ENCODE measurements at places on chromosomes 11 and 22.

- no peak for DNase-seq
These were observed 35.7 kb downstream of the SFI1 start for GRCh38 chr22:31532060-31532459.

DNA sequence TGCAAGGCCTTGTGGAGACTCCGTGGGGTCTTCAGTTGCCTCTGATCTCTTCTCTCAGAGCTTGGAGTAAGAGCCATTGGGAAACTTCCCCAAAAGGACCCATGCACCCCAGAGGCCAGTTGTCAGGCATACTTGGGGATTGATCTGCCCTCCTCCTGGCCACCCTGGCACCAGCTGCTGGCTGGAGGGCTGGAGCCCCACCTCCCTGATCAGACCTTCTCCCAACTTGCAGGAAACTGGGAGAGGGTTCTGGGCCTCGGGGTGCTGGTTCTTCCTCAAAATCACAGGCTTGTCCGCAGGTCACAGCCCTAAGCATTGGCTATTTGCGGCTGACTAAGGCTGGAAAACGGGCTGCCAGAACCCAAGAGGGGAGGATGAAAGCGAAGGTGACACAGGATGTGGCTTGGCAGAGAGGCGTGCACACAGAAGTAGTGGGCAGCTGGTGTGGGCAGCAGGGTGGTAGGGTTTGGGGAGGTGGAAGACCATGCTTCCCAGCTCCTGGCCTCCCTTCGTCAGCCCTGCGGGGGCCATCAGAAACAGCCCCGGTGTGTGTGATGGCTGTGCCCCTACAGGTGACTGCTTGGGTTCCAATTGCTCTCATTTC lies 1.3 kb upstream of the DGKZ start:
- DNase-seq, result no peak

DNA sequence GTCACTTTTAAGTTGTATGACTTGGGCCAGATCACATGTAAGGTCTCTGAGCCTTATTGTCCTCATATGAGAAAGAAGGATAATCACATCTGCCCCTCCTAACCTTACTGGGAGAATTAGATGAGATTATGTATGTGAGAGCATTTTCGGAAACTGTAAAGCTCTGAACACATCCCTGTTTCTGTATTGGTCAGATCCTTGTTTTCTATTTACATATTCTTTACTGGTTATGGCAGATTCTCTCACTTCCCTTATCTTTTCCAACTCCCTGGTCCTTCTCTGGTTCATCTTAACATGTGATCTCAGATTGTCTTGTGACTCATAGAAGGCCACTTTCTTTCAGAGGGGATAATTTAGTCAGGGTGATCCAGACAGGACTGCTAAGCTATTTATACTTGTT lies 41.8 kb downstream of the CCDC81 start:
- peak; percentile 20 for DNase-seq

DNA sequence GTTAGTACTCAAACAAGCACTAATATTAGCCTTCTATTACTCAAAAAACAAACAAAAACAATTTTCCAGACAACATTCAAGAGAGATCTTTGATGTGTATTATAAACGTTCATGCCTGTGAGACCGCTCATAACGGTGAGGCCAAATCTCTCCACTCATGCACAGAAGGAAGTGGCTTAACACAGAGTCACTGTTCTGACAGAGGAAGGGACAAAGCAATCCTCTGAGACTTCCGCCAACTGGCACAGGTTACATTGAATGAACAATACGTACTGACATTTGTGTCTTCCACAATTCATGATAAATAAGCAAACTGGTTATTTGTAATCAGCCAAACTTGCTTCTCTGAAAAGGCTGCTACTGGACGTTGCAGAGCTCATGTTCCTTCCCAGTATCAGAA lies 30.5 kb downstream of the CHKA start:
- DNase-seq, result peak; percentile 41

DNA sequence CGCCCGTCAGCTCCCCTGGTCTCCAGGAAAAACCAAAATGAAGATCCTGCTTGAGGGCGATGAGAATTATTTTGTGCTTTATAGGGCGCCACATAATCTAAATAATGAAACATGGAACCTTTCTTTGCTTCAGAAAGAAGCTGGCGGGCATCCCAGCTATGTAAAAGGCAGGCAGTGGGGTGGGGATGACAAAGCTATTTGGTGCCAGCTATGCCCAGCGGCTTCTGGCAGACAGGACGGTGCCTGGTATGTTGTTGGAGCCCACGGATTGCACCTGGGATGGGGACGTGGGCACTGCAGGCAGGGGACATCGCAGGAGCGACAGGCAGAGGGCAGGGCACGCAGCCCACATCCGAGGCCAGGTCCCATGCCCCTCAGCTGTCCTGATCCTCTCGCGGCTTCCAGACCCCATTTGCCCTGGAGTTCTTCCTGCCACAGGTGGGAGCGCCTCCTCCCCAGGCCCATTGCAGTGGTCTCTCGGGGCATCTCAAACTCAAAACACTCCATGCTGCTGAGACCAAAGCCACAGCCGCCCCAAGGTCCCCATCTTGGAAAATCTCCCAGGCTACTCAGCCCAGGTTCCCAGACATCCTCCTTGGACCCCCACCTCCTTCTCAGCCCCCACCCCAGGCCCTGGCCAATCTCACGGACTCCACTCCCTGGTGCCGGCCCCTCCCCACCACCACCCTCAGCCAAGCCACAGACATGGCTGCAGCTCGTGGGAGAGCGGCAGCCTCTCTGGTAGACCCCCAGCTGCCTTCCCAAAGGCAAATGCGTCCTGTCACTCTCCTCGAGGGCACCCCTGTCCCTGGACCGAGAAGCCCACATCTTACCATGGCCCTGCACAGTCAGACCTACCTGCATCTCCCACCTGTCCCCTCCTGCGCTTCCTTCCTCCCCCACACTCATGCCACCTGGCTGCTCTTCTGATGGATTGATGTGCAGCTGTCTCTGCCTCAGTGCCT lies 45.7 kb downstream of the SHISAL1 start:
- no peak for DNase-seq

GRCh38 chr11:14390669-14391068 lies 31.7 kb upstream of the RRAS2 start:
- DNase-seq, result no peak

- no peak for DNase-seq
These were observed 333.9 kb downstream of the CTTN start for GRCh38 chr11:70732023-70732880.

DNA sequence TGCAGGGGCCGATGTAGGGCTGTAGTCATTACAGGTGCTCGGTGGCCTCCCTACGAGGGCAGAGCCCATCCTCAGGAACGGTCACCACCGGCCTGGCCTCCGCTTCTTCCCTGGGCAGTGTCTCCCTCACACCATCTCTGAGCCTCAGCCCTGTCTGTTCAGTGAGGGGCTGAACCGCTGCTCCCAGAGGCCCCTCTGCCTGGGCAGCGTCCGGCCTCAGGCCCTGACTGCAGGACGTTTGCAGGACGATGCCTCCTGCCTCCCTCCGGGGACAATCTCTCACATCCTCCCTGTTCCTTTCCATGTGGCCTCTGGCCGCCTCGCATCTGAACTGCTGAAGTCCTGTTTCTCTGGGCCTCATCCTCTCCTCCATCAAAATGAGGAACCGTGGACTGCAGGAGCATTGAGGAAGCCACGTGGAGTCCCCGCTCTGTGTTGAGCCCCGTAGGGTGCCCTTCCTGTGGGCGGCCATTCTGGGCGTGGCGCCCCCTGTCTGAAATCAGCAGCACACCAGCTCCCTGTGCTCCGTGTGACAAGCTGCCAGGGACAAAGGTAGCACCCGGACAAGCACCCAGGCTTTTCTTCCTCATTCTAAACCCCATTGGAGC lies 933.5 kb downstream of the BRD1 start:
- no peak for DNase-seq

GRCh38 chr22:46063846-46064227 lies 86.5 kb upstream of the PPARA start:
- DNase-seq, result no peak

DNA sequence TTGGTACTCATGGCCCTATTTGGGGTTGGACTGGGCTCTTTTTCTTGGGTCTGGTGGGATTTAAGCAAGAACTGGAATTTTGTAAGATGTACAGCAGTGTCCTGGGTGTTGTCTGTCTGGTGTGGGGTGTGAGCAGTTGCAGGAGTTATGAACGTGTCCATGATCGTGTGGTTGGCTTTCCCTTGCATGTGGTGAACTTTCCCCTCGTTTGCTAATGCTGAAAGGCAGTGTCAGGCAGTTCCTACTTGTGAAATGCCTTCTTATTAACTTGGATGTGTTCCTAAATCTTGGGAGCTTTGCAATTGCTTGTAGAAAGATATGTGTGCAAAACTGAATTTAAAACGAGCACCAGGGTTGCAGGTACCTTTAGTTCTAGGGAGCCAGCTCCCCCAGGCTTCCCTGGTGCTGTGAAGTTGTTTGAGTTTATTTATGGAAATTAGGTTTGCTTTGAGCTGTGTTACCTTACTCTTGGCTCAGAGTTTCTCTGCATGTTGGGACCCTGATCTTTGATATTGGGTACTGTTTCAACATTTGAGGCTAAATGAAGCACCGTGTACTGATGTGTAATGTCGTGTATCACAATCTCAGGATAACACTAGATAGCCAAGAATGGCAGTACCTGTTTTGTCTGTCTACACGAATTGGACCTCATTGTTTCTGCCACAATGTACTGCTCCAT lies 35.8 kb upstream of the HSD17B12 start:
- no peak for DNase-seq

DNA sequence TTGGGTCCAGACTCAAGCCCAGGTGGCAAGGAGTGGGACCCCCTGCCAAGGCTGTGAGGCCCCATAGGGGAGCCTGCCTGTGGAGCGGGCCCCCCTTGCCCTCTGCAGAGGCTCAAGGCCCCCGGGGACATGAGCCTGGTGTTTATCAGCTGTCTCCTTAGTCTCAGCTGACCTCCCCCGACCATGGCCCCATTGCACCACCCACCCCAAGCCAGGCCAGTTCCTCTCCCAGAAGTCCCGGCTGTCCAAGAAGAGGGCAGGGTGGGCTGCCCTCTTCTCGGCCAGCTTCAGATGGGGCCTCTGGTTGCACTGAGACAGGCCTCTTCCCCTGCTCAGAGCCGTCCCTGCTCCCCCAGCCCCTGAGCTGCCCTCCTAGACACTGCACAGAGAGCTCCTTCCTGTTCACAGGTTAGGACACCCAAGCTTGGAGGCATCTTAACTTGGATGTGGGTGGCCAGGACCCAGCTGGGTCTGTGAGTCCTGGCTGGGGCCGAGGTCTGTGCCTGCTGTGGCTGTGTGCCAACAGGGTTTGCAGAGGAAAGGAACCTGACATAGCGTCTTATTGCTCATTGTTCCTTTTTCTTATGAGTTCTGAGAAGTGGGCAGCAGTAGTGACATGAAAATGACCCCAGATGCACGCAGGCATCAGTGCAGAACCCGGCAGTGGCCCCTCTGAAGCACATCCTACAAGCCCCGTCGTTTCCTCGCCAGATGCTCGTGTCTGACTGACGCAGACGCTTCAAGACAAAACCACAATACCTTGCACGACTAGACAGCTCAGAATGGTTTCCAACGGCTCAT lies 5.4 kb downstream of the TRABD start:
- no peak for DNase-seq

DNA sequence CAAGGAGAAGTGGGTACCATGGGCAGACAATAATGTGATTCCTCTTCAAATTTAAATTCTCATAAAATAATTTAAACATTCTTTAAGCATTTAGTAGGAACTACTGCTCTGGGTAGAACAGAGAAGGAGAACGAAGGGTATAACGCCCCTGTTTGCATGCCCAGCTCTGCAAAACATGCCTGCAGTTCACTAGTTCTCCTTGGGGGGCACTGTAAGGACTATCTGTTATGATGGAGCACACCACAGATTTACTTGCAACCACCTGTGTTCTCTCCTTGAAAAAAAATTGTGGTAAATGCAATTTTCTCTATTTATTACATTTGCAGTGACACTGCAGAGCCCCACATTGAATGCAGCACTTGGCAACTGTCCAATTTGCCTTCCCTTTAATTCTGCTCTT lies 100.3 kb downstream of the GUCY1A2 start:
- DNase-seq, result peak; percentile 8

- DNase-seq, result no peak
These were observed 1339.5 kb downstream of the BRD1 start for GRCh38 chr22:48488149-48488551.

- DNase-seq, result no peak
These were observed 2.5 kb downstream of the SEPTIN5 start for GRCh38 chr22:19716829-19717105.

DNA sequence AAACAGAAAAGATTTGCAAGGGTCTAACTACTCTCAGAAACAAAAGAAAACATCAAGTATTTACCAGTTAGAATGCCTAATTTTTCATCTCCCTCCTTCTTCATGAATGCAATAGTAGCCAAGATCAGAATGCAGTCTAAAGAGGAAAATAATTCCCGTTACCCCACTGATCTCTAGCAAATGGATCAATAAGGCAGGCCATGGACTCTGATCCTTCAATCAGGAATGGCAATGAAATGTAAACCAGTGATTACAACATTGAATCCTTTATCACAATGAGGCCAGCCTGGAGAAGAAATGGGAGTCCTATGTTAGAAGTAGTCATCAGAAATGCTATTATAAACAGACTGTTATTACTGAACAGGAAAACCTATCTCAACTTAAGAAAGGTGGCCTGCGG lies 106.6 kb downstream of the APOL5 start:
- DNase-seq, result no peak

DNA sequence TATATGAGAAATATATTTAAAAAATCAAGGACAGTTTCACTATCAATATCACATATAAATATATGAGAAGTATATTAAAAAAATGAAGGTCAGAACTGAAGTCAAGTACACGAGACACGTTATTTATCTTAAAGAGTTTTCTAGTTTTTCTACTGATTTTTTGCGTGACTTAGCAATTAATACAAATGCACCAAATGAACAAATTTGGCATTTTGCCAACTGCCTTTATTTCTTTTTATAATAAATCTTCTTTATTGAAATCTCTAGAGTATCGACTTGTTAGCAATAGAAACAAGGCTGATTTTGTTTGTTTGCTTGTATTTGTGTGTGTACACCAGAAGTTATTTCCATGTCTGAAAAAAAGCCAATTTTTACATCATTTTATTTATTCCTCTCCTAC lies 1684.7 kb upstream of the RAG2 start:
- no peak for DNase-seq

GRCh38 chr11:46242952-46243795 lies 34.3 kb upstream of the CREB3L1 start:
- DNase-seq, result peak; percentile 93

GRCh38 chr11:125147280-125147679 lies 17.3 kb upstream of the PKNOX2 start:
- no peak for DNase-seq

- peak; percentile 17 for DNase-seq
These were observed 13.0 kb downstream of the OR52K1 start for GRCh38 chr11:4495487-4495886.

GRCh38 chr11:57116654-57117053 lies 65.1 kb upstream of the LRRC55 start:
- DNase-seq, result peak; percentile 65

- no peak for DNase-seq
These were observed 119.0 kb downstream of the LDLRAD3 start for GRCh38 chr11:36062796-36063365.

- no peak for DNase-seq
These were observed 128.5 kb downstream of the MIAT start for GRCh38 chr22:26785932-26786331.

- DNase-seq, result no peak
These were observed 29.5 kb downstream of the TEF start for GRCh38 chr22:41411021-41411851.

- no peak for DNase-seq
These were observed 3.8 kb downstream of the B4GALNT4 start for GRCh38 chr11:372809-373715.

- DNase-seq, result peak; percentile 99
These were observed 67.5 kb downstream of the PACSIN2 start for GRCh38 chr22:42947211-42947990.
